Stimulated activated CD4-positive, alpha-beta T cell treated with anti-CD3 and anti-CD28 coated beads, Interleukin-1b, Interleukin-23, amount 100 ng/mL, for 48 hours (primary cell): ENCODE measurements at places on chromosomes 11 and 22.

GRCh38 chr22:28252539-28252938 is 333.5 kb upstream of the PITPNB start:
- DNase-seq = no peak

DNA sequence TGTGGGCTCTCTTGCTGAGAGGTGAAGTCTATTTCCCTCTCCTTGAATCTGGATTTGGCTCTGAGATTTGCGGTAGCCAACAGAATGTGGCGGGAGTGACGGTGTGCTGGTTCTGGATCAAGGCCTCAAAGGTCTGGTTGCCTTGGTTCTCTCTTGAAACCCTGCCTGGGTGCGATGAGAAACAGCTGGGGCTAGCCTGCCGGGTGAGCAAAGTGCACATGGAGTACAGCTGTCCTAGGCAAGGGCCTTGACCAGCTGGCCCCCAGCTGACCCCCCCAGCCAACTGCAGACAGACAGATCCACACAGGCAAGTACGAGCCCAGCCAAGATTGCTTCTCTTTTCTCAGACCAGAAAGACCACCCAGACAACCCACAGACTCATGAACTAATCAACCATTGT is 10.8 kb downstream of the SUN2 start:
- no peak for DNase-seq

GRCh38 chr11:6596239-6596877 is 7.1 kb downstream of the RRP8 start:
- no peak for DNase-seq

GRCh38 chr22:41641854-41642253 is 20.8 kb downstream of the XRCC6 start:
- DNase-seq = no peak

DNA sequence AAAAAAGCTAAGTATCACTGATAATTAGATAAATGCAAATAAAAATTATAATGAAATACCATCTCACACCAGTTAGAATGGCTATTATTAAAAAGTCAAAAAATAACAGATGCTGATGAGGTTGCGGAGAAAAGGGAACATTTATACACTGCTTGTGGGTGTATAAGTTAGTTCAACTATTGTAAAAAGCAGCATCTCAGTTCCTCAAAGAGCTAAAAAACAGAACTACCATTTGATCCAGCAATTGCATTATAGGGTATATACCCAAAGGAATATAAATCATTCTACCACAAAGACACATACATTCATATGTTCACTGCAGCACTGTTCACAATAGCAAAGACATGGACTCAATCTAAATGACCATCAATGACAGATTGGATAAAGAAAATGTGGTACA is 120.3 kb upstream of the ZBED5 start:
- DNase-seq = no peak

DNA sequence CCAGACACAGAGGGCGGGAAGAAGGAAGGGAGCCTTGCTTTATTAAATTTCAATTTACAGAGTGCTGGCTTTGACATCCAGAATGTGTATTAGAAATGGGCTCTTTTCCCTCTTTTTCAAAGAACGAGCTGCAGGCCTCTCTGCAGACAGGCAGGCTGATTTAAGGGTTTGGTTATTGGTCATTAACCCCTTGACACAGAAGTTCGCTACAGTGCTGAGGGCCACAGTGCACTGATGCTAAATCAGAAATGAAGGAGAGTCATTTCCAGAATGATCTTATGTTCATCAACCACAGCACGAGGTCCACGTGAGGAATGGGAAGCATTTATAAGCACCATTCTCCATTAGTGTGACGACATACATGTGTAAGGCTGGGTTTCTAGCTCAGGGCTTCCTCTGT is 51.8 kb downstream of the CSNK2A3 start:
- DNase-seq = no peak

- no peak for DNase-seq
Measured at GRCh38 chr22:44097263-44098020, 73.3 kb downstream of the PARVB start.

DNA sequence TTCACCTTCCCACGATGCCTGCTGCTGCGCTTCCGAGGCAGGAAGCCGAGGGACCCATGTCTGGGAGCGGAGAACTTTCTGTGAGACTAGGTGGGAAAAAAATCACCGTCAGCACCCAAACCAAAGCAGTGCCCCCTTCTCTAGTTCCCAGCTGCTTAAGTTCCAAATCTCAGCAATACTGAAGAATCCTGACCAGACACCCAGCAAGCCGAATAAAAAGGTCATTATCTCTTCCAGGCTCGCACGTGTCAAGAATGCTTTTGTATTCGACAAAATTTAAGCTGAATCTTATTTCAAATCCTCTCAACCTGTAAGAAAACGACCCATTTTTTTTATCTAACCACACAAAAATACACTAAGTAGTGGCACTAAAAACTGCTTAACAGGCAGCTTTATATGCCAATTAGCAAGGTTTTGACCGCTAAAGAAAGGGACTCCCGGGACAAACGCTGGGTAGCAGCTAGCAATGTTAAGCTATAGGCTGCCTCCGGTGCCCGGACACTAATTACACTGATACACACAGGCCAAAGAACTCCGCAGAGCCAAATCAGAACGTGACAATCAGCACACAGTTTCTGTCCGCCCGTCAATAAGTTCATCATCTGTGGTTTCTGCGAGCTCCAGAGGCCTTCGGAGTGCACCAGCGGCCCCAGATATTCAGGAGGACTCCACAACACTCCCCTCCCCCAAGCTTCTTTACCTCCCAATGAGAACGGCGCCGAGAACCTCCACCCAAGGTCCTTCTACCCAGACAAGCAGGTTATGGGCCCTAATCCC is 728 bp downstream of the RPL3 start:
- DNase-seq = no peak

DNA sequence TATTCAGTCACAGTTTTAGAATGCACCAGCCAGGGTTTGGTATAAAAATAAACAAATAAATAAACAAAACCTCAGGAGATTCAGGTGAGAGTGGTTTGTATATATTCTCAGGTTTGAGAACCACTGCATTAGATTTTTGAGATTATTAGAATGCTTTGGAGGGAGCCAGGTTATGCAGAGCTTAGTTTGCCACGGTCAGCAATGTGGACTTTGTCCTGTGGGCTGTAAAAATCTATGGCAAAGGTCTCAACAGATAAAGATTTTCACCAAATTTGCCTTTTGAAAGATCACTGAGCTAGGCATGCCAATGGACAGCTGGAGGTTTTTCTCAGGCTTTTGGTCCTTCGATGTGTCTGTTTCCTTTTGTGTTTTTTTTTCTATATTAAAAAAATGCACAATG is 650.1 kb upstream of the RAG2 start:
- no peak for DNase-seq

- DNase-seq = no peak
Measured at GRCh38 chr11:65539744-65540289, 14.9 kb downstream of the SCYL1 start.

DNA sequence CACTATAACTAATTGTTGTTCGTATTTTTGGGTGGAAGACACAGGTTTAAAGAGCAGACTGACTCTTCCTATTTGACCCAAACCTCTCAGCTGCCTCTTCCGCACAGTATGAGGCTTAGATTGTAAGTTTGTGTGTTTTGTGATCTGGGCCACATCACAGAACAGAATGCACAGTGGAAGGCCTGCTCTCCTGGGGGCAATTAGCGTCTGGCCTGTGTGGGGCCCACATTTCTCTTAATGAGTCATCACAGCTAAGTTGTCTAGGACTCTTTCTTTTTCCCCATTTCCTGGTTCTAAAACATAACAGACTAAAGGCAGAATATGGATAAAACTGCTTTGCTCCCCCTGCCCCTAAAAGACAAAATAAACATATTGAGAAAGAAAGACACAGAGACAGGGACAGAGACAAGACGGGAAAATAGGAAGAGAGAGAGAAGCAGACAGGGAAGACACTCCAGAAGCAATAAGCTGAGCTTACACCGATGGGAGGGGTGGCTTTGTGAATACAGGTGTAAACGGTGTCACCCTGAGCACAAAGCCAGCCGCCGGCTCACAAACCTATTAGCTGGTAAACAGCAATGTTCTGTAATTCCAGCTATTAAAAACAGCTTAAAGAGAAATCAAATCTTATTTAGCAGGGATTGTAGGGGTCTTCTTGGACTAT is 127.4 kb upstream of the OPCML start:
- no peak for DNase-seq

- no peak for DNase-seq
Measured at GRCh38 chr11:26847459-26847858, 125.6 kb upstream of the SLC5A12 start.

GRCh38 chr11:82873919-82874333 is 26.3 kb downstream of the PRCP start:
- DNase-seq = no peak

GRCh38 chr11:120514541-120515121 is 3.1 kb downstream of the GRIK4 start:
- no peak for DNase-seq

DNA sequence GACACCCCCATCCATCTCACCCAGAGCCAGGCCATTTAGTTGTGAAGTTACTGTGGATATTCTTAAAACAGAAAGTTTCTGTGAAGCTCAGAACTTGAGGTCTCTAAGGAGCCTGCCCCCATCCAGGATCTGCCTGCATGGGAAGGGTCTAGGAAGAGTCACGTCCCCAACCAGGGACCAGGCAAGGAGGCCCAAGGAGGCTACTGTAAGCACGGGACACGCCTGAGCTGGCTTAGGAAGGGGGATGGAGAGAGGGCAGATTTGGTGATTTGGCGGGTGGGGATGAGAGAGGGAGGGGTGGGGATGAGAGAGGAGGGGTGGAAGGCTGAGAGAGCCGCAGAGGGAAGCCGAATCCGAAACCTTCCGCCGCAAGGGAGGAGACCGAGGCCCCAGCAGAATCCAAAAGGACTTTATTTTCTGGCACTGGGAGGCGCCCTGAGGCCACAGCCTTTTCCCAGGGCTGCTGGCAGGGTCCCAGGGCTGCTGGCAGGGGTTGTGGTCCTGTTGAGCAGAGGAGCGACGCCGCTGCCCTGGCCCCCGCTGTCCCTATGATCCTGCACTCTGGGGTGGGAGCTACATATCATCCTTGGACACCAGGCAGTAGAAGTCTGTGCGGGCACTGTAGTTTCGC is 9.4 kb downstream of the SIGIRR start:
- no peak for DNase-seq

- no peak for DNase-seq
Measured at GRCh38 chr11:127950162-127950561, 637.2 kb downstream of the ETS1 start.
